Breast epithelium (tissue), 4 donors: ENCODE measurements at places on chromosomes 13 and 19.

GRCh38 chr13:27170516-27171243 is 931 bp downstream of the USP12 start:
- DNase-seq: no peak

DNA sequence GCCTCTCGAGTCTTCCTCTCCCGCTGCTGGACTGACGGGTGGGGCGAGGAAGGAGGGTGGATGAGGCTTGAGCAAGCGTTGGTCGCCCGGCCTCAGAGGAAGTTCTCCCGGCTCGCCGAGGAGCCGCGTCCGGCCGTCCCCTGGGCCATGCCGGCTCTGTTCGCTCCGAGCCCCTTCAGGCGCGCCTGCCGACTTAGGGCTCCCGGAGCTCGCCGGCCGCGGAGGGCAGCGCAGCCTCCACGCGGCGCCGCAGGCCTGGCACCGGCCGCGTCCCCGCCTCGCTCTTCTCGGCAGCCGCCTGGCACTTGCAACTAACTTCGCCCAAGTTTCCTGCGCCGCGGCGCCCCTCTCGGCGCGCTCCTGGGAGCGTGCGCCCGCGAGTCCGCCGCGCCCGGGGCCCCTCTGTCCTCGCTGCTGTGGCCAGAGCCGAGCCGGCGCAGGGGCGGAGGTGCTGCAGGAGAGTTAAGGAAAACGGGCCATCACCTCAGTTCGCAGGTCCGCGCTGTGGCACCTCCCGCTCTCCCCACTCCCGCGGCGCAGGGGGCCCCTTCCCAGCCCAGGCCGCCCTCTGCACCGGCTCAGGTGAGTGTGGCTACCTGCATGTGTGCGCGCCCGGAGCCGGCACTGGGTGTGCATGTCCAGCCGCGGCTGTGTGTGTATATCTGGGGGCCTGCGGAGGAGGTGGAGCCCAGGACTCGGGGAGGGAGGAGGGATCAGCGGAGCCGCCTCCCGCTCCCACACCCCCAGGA is 641 bp upstream of the SOX21 start:
- no peak for DNase-seq

DNA sequence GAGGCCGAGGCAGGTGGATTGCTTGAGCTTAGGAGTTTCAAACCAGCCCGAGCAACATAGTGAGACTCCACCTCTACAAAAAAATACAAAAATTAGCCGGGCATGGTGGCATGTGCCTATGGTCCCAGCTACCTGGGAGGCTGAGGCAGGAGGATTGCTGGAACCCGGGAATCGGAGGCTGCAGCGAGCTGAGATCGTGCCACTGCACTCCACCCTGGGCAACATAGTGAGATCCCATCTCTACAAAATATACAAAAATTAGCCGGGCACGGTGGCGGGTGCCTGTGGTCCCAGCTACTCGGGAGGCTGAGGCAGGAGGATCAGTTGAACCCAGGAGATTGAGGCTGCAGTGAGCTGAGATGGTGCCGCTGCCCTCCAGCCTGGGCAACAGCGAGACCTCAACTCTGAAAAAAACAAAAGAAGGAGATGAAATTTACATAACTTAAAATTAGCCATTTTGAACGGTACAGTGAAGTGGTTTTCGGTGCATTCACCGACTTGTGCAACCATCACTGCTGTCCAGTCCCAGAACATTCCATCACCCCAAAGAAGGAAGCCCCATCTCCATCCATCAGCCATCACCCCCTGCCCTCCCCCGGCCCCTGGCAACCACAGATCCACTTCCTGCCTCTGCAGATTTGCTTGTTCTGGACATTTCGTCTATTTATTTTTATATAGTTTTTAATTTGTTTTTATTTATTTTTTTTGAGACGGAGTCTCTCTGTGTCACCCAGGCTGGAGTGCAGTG is 1.6 kb upstream of the AZU1 start:
- no peak for DNase-seq

DNA sequence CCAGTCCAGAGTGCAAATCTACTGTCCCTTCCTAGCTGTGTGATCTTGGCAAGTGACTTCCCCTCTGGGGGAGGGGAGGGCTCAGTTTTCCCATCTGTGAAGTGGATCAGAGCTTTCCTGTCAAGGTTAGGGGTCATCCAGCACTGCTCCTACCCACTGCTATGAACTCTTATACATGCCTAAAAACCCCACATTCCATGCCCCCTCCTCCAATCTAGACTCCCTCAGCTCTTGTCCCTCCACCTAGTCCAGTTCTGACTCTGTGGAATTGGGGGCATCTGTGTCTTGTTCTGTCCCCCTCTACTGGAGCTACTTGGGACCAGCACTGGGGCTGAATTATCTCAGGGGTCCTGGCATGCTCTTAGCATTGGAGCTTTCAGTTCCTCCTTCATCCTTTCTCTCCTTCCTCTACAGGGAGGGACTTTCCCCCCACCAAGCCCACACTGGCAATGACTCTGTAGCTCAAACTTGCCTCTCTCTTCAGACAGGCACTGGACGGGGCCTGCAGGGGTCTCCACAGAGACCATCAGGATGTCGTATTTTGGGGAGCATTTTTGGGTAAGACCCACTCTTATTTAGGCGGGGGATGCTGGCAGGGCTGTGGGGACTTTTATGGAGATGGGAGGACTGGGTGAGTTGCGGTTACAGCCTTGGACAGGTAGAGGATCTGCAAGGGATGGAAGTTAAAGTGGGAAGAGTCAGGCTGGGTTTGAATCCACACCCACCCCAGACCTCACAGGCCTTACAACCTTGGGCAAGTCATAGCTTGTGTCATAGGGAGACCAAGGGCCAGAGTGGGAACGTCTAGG is 3.6 kb downstream of the FCHO1 start:
- no peak for DNase-seq

- no peak for DNase-seq
Observed at GRCh38 chr19:45424191-45425058, 708 bp upstream of the ERCC1 start.

- no peak for DNase-seq
Observed at GRCh38 chr13:98143601-98144026, 720 bp downstream of the FARP1 start.

- no peak for DNase-seq
Observed at GRCh38 chr19:4069331-4069959, 2.7 kb upstream of the ZBTB7A start.

DNA sequence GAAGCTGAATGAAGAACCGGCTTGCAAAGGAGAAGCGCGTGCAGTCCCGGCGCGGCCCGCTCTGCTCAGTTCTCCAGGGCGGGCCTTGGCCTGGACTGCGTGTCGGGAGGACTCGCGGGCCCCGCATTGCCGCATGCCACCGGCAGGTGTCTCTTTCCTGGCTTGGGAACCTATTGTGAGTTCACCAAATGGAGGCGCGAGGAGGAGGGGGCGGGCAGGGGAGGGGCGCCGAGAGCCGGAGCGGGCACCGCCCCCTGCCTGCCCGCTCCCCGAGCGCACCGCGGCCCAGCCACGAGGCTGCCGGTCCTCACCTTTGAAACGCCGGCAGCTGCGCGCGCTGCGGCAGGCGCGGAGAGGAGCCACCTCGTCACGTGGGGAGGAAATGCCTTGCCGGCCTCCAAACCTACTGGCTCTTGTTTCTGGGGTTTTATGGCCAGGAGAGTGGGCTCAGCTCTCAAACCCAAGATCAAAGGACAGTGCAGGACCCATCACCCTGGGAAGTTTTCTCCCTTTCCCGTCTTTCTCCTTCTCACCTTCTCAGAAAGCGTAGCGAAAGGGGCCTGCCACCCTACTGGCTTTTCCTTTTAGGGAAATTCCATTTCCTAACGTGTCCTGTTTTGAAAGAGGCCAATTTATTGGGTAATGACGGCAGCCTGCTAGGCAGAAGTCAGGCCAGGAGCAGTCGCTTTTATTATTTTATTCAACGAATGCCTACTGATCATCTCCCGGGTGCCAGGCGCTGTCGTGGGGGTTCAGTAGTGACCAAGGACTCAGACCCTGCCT is 13.8 kb upstream of the UBE2L5 start:
- DNase-seq: peak; percentile 96

DNA sequence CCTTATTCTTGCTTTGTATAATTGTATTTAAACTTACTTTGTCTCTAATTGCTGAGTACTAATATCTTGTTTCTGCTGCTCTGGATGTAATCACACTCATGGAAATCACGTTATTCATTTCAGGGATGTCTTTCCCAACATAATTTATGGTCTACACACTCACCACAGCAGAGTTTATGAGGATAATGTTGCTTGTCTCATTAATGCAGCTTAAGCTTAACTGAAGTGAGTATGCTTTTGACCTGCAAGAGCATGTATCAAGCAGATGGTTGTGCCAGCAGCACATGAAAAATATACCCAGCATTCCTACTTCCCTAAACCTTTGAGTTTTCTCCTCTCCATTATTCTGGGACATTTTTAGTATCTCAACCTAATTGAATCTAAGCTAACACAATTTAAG is 1080.9 kb downstream of the SLITRK5 start:
- DNase-seq: no peak

GRCh38 chr19:50921426-50922316 is 10.5 kb upstream of the KLK4 start:
- no peak for DNase-seq

- DNase-seq: no peak
Observed at GRCh38 chr19:43692877-43693276, 22.9 kb upstream of the PLAUR start.

GRCh38 chr19:15187026-15188007 is 13.5 kb downstream of the NOTCH3 start:
- no peak for DNase-seq

GRCh38 chr13:90950160-90950559 is 397.3 kb upstream of the MIR17HG start:
- DNase-seq: no peak

DNA sequence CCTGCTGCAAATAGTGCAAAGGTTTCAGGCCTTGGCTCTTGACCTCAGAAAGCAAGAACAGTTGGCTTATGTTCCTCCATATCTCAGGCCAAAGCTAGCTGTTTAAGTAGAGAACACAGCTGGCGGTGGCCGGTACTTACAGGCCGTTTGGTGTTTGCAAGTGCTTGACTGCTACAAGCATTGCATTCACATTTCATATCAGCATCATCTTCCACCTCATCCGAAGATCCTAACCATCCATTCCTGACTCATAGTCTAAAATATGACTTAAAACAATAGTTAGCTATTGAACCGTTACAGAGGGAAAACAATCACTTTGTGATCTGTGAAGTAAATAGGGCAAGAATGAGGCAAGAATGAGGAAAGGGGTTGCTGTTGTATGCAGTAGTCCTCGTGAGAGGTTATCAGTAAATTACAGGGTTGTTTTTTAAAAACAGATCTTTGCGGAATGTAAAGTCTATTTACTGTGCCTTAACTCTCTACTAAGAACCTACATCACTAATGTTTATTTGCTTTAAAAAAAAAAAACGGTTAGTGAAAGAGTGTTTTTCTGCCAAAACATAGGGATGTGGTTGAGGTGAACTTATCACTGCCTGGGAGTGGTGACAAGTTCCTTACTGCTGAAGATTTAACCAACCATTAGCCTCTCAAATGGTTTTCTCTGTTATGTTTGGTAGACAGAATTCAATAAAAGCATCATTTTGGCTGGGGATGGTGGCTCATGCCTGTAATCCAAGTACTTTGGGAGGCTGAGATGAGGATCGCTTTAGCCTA is 21.6 kb upstream of the WDR88 start:
- DNase-seq: no peak

DNA sequence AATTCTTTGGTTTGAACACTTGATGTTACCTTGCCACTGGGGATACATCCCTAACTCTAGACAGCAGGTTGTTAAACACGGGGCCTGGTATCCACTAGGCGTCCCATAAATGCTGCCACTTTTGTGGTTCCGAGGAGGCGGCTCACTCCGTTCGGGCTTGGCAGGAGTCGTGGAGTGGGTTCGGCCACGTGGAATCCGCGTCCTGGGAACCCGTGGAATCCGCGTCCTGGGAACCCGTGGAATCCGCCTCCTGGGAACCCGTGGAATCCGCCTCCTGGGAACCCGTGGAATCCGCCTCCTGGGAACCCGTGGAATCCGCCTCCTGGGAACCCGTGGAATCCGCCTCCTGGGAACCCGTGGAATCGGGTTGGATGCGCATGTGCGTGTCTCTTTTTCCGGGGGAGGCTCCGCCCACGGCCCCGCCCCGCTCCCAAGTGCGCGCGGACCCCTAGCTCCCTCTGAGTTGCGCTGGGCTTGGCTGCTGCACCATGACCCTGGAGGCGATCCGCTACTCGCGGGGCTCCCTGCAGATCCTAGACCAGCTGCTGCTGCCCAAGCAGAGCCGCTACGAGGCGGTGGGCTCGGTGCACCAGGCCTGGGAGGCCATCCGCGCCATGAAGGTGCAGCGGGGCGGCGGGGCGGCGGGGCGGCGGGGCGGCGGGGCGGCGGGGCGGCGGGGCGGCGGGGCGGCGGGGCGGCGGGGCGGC is at the start of gene MRI1:
TSS of gene MRI1 (plus strand) at position 422 of the 707 bp plus-strand sequence. CDS start at position 489, 67 bp downstream.
- peak; percentile 59 for DNase-seq

DNA sequence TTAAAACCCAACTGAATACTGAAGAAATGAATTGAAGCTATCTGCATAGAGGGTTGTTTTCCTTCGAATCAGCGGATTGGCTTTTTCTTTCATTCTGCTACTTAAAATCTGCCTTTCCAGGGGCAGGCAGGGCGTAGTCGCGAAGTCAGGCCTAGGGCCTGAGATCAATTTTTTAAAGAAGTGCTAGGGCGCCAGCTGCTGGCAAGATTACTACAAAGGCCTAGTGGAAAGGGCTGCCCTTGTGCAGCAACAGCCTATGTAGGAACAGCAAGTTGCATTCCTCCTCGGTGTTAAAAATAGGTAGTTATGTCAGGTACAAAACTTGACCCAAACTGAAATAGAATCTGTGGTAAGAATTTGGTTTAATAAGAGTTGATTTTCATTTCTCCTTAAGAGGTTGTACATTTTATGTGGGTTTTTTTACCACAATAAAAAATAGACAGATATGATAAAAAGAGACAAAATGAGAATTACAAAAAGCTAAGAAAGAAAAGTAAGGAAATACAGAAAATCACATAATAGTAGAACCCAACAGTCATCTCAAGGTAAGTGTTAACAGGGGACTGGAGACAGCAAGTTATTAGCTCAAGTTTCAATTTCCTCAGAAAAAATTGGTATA is 9.5 kb upstream of the URAD start:
- no peak for DNase-seq

- no peak for DNase-seq
Observed at GRCh38 chr19:10211691-10212090, 16.9 kb upstream of the DNMT1 start.

DNA sequence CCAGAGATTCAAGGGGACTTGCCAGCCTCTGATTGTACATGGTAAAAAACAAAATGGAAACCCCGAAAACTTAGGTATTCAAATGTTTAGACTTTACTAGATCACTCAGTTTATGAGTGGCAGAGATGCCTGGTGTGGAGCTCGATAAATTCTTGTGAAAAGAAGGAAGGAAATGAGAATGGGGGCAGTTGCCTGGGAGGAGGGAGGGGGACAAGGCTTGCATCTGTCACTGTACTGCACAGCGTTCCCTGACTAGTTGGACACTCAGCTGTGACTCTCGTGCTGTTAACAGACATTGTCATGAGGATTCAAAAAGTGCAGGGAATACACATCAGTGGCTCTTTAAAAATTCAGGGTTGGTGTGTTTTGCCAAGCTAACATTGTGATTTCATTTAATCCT is 232.9 kb downstream of the ZIC5 start:
- DNase-seq: no peak

GRCh38 chr13:64471916-64472315 is 2758.2 kb downstream of the PCDH9 start:
- no peak for DNase-seq

GRCh38 chr19:12555456-12555930 is 4.2 kb upstream of the ZNF564 start:
- no peak for DNase-seq
